ENCODE measurements at places on chromosomes 13 and 19.
A peak's percentile ranks its signal among the peaks of the same experiment; 100 is the strongest.

GRCh38 chr13:97308735-97309429 is 86.7 kb downstream of the MBNL2 start:
- DNase-seq = no peak

GRCh38 chr19:55454787-55455243 is 6.6 kb downstream of the ISOC2 start:
- peak; percentile 13 for DNase-seq

DNA sequence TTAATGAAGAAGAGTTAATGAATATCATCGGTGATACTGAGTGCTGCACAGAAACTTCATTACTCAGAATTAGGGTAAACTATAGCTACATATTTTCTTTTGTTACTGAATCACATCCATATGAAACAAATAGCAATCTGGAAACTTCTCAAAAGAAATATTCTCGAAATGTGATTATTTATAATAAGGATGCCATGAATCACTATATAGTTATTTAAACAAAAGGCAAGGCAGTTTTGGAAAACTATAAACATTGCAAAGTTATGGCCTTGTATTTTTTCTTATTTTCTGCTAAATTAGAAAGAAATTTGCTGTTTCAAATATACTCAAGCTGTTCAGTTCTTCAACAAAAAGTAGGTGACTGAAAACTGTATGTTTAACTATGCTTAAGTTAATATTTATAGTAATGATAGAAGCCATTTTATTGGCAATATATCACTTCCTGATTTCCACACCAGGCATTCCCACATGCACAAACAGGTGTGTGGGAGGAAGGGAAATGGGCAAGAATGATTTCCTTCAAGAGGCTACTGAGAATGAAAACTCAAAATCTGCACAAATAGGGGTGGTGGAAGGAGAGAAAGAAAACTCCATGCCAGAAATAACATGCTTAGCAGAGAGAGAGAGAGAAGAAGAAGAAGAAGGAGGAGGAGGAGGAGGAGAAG is 74.5 kb upstream of the FRY start:
- no peak for DNase-seq

DNA sequence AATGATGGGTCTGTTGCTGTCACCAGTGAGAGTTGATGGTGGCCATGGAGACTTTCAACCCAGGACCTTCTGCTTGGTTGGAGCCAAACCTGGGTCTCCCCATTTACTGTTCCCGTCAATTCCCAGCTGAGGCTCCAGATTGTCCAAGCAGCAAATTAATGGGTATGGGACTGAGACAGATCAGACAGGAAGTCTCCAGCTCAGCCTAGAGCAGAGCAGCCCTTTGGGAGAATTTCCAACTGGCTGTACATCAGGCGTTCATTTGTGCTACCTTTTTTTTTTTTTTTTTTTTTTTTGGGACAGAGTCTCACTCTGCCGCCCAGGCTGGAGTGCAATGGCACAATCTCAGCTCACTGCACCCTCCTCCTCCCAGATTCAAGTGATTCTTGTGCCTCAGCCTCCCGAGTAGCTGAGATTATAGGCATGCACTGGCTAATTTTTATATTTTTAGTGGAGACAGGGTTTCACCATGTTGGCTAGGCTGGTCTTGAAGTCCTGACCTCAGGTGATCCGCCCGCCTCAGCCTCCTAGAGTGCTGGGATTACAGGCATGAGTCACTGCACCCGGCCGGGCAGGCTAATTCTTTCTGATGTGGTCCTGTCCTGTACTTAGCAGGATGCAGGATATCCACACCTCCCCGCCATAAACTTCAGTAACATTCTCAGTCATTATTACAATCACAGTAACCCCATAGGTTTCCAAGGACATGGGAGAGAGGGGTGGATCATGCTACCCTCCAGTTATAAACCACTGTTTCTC is 9.3 kb downstream of the MAP3K10 start:
- no peak for DNase-seq

GRCh38 chr13:98285317-98285716 is 108.2 kb upstream of the RNF113B start:
- no peak for DNase-seq

GRCh38 chr19:18424890-18425514 is 5.8 kb downstream of the SSBP4 start:
- DNase-seq = no peak

- DNase-seq = no peak
Observed at GRCh38 chr19:12648088-12648487, 18.5 kb downstream of the MAN2B1 start.

DNA sequence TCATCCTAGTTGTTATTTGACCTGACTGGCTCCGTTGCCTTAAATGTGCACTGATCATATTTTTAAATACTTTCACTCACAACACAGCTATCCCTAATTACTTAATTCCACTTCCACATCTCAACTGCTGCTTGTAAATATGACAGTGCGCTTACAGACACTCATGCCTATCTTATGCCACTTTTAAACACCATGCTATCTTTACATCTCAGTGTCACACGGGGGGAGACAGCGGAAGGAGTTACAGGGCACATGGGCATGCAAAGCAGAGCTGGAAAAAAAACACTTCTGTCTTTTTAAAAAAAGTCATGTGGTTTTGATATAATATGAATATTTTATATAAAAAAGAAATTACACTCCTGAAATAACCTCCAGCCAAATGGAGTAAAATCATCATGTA is 44.1 kb downstream of the SMAD9 start:
- DNase-seq = no peak

DNA sequence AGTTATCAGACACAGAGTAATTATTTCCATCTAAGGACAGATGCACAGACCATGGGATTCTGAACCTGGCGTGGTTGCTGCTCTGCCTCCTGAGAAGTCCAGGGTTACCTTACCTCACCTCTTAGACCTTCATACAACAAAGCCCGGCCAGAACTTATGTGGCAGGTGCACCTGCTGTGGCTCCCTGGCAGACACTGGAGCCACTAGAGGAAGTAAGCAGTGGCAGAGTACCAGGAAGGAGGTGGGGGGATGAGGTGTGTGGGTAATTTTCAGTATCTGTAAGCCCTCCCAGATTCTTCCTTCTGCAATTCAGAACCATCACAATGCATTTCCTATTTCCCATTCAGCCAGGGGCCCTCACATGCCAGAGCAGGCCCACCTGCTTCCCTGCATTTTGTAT is 106.1 kb upstream of the DOCK9 start:
- no peak for DNase-seq

- no peak for DNase-seq
Observed at GRCh38 chr13:80475718-80476117, 134.8 kb upstream of the SPRY2 start.

GRCh38 chr19:2239173-2239572 is 2.5 kb downstream of the SF3A2 start:
- DNase-seq = no peak

DNA sequence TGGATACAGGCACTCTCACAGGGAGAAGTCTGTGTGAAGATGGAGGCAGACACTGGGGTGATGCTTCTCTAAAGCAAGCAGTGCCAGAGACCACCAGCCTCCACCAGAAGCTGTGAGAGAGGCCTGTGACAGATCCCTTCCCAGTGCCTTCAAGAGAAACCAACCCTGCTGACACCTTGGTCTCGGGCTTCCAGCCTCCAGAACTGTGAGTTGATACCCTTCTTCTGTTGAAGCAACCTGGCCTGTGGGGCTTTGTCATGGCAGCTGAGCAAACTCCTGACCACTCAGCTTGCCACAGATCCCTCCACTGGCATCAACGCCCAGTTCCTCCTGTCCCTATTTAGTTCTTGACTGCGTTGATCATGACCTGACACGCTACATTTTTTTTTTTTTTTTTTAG is 29.0 kb downstream of the ELAVL1 start:
- no peak for DNase-seq

- DNase-seq = no peak
Observed at GRCh38 chr13:93915269-93915809, 564.1 kb downstream of the DCT start.

GRCh38 chr19:18049385-18049784 is 37.3 kb downstream of the IL12RB1 start:
- DNase-seq = peak; percentile 54

- DNase-seq = no peak
Observed at GRCh38 chr13:28710161-28710560, 8.6 kb downstream of the SLC46A3 start.

DNA sequence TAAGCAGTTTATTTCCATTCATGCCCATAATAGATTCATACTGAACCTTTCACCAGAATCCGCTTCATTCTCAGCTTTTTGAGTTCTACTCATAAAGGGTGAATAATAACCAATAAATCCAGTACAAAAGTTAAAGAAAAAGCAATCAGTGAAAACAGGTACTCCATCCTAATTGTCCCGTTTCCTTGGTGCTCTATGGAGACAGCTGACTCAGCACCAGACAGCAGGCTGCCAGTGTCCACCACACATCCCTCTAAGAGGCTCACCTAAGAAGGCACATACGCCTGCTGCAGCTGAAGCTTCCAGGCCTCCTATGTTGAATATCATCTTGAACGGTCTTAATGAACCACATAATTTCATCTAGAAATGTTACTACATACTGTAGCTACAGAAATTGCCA is 27.3 kb downstream of the MYO16 start:
- no peak for DNase-seq

DNA sequence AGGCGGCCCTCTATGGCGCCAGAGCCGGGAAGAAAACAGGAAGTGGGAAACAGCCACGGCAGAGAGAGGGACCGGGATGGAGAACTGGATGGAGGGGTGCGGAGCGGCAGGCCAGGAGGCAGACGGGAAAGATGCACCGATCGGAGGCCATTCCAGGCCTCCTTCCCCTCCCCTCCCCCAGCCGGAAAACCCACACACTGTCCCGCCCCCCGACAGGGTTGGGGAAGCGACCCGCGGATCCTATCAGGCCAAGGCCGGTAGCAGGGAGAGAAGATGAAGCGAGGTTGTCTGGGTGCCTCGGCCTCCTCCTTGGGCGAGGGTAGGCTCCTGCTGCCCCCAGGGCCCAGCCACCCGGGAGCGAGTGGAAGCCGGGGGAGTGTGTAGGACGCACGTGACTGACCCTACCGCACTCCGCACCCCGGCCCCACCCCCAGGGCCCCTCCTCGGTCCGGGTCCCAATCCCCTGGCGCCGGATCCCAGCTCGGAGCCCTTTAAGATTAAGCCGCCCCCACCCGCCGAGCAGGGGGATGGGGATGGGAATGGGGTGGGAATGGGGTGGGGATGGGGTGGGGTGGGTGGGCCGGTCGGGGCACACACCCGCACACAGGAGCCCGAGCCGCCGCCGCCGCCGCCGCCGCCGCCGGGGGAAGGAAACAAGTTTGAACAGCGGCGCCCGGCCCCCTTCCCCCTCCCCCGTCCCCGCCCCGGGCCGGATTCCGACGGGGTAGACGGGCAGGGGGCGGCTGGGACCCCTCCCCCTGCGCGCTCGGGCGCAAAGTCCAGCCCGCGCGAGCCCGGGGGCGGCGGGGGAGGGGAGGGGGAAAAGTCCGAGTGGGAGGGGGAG is 1.5 kb downstream of the ERF start:
- peak; percentile 43 for DNase-seq

DNA sequence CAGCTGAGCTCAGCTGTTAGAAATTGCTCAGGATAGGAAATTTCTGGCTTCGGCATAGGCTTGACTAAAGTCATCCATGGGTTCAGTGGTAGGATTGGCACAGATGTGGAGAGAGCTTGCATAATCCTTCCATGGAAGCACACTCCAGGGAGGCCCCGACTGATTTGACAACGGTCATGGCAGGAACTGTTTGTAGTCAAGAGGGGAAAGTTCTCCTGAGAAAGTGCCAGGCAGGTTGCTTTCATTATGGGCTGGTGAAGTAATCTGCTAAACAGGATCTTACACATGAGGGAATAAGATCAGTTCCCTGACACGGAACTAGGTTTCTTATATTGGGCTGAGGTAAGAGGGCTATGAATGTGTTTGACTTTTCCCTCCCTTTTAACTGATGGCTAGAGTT is 120.1 kb downstream of the RGCC start:
- no peak for DNase-seq

DNA sequence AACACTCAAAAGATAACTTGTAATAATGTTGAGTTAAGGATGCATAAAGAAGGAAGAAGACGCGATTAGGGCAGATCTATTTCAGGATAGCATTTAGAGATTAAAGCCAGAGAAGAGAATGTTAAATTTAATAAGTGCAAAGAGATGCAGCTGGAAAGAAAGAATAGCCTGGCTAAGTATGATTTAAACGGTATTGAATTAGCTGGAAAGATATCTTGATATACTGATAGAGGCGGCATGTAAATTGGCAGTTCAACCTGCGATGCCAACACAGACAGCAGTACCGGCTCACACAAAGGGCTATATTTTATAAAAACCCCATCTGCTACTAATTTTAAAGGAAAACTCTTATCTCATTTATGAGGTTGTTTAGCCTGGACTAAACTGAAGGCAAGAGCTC is 121.4 kb downstream of the ENOX1 start:
- no peak for DNase-seq

- peak; percentile 79 for DNase-seq
Observed at GRCh38 chr19:46661735-46662592, 982 bp upstream of the DACT3 start.

DNA sequence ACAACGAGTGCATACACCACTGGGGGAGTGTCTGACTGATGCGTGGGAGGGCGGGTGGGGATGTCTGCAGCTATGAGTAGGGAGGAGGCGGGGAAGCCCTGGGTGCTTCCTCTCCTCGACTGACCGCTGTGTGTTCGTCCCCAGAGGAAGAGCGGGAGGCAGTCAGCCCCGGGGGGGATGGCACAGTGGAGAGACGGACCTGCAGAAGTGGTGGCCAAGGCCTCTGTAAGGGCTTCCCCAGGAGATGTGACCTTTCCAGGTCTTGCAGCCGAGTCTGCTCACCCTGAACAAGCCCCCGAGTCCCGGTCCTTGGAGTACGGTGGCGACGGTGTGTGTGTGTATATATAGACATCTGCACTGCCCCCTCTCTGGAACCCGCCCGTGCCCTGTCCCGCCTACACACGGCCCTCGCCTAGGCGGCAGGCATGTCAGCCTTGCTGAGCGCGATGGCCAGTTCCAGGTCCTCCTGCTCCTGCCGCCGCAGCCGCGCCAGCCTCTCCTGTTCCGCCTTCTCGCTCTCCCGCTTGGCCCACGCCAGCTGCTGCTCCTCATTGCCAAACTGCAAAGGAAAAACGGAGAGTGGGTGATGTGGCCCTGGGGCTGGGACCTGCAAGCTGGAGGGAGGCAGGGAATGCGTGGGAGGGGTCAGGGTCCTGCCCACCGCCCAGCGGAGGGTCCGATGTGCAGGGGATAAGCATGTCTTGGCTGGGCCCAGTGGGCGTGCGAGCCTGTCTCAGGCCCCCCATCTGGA is 30.8 kb downstream of the KLF2 start:
- no peak for DNase-seq
